Stimulated activated CD8-positive, alpha-beta memory T cell treated with anti-CD3 and anti-CD28 coated beads, Interleukin-12 subunit alpha, Interleukin-12 subunit beta, amount 100 ng/mL, for 4 hours (primary cell): ENCODE measurements at places on chromosomes 6 and 20.

DNA sequence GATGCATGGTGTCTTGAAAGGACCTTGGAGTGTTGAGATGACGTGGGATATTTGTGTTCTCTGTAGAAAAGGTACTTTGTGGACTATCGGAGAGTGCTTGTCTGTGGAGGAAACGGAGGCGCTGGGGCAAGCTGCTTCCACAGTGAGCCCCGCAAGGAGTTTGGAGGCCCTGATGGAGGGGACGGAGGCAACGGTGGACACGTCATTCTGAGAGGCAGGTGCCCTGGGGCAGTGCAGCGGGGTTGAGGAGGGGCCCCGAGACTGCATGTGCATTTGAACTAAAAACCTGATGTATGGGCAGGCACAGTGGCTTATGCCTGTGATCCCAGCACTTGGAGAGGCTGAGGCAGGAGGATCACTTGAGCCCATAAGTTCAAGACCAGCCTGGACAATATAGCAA lies 12.9 kb downstream of the MTG2 start:
- no peak for DNase-seq

- no peak for DNase-seq
These were observed 12.8 kb downstream of the STK4 start for GRCh38 chr20:44979090-44979621.

DNA sequence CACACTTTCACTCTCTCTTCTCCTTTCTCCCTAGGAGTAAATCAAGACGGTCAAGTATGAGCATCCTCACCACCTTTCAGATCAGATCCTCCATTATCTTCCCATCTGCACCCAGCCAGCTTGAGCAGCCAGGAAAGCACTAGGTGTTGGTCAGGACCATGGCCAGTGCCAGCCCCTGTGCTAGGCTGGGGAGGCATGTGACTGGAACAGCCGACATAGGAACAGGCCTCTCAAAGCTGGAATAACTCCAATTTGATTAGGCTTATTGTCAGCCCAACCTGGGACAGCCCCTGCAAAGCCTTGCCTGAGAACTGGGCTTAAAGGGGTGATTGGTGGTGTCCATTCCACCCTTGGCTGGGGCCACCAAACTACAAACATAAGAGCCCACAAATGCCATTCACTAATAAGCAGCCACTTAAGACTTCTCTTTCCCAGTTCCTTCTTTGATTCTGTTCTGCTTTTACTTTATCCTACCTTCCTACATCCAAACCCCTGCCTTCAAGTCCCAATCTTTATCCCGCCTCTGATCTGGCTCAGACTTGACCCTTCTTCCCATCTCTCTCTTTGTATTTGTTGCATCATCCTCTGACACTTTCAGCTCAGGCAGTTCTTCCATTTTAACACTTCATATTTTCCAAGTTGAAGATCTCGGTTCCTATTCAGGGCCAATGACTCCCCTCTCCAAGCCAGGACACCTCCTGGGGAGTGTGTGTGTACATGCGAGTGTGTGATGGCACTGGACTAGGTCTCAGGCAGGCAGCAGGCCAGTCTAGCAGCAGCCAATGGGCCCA lies 4.5 kb upstream of the TREM2 start:
- DNase-seq = no peak

GRCh38 chr6:11277275-11278206 lies 45.1 kb upstream of the NEDD9 start:
- DNase-seq = no peak

DNA sequence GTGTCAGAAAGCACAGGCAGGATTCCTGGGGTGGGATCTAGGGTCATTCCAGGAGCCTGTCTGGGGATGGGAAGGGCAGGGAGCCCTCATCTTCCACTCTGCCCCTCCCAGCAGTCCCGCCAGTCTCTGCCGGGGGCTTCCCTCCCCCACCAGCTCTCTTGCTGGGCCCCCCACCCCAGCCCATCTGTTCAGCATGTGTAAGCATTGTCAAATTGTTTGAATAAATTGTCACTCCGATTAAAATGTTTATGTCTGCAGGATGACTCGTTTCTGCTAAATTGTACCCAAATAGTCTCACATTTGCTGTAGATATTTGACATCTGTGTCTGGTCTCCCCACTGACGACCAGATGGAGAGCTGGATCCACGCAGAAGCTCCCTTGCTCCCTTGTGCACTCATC lies 257.6 kb downstream of the ANKRD60 start:
- no peak for DNase-seq

DNA sequence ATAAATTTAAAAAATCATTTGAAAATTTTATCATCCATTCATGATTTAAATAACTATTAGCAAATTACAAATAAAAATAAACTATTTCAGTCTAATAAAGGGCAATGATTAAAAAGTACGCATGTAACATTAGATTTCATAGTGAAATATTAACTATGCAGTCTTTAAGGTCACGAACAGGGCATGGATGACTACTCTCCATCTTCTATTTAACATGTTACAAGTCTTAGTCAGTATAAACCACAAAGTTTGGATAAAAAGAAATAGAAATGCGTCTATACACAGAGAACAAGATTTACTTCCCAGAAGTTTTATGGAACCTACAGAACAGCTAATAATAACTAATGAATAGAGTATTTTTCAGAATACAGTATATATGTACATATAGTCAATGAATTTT lies 1016.0 kb downstream of the EYS start:
- DNase-seq = no peak

DNA sequence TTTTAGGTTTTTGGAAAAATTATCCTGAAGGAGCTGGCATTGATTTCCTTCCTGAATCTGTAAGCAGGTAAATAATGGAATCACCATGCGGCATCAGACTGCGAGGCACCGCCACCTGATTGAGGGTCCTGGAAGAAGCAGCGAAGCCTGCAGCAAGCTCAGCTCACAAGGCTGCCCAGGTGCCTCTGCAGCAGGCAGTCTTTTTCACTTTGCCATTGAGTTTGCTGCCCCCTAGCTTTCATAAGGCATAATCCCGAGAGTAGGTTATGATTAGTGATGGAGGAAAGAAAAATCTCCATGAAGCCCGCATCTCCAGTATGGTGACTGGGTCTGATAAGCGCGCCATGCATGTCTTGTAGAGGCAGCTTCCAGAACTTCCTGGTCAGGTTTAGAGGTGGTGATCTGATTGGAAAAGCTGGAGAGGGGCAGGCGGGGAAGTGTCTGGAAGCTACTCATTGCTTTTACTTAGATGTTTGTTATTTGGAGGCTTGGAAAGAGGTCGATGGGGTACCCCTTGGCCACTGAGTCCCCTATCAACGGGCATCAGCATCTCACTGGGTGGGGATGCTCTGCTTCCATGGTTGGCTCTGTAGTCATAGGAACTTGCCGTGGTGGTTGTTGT lies 26.7 kb downstream of the IYD start:
- no peak for DNase-seq

DNA sequence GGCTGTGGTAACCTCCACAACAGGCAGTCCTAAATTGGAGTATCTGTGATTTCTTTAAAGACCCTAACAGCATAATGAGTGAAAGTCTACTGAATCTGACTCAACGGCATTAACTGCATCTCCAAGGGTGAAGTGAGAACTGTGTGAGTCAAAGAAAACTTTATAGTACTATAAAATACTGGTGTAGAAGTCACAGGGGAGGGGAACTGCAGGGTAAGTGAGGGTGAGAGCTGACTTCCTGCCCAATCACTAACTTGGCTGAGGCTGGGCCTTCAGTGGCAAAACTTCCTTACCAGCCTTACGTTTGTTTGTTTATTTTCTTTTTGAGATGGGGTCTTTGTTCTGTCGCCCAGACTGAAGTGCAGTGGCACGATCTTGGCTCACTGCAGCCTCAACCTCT lies 109.8 kb downstream of the PTPRK start:
- DNase-seq = no peak

DNA sequence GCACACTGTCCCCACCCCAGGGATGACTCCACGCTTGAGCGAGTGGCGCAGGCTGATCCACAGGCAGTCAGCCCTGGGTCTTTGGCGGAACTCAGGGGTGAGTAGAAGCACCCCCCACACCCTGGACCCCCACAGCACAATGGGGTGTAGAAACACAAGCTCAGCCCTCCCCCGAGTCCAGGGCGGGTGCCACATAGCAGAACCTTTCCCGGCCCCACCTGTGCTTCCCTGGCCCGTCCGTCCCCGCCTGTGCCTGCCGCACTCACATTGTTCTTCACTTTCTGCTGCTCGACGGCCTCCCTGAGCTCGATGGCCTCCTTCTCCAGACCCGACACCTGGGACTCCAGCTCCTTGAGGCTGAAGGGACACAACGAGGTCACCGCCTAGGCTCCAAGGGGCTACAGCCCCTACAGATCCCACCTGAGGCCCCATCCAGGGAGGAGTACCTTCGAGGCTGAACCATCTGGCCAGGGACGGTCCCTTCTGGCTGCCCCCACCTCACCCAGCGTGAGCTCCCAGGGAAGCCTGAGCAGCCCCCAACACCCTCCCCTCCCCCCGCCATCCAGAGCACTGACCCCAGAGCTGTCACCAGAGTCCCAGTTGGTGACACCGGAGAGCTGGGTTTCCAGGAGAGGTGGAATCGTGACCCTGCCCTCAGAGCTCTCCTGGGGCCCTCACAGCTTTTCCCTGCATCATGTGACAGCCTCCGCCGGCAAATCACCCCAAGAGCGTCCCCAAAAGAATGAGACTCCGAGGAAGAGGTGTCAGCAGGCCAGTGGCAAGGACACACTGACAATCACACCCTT lies 55.6 kb downstream of the DSTN start:
- DNase-seq = no peak
